ENCODE measurements at places on chromosomes 7 and 10.

DNA sequence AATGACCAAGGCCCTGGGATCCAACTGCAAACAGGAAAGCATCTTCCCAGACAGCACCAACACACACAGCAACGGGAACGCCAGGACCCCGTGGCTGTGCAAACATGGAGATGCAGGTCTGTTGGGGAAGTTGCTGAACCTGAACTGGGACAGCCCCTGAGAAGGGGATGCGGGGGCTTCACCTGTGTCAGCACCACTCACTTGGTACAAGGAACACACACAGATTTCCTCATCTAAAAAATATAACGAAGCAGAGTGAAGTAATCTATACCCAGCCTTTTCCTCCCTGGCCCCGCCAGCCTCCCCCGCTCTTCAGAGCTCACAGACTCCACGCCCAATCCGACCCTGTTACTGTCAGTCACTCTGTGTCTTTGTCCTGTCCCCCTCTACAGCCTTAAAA lies 93.0 kb downstream of the PTPRN2 start:
- no peak for DNase-seq

GRCh38 chr10:67884313-67884841 lies at the start of gene SIRT1:
Gene SIRT1, plus strand, starts transcription at chr10:67884656. Its CDS starts 66 bp downstream, at chr10:67884722.
- peak; percentile 92 for DNase-seq

- no peak for DNase-seq
These were observed 303.7 kb downstream of the PRPF18 start for GRCh38 chr10:13890233-13891127.

- peak; percentile 83 for DNase-seq
These were observed 122.3 kb downstream of the SVIL start for GRCh38 chr10:29512425-29512974.

DNA sequence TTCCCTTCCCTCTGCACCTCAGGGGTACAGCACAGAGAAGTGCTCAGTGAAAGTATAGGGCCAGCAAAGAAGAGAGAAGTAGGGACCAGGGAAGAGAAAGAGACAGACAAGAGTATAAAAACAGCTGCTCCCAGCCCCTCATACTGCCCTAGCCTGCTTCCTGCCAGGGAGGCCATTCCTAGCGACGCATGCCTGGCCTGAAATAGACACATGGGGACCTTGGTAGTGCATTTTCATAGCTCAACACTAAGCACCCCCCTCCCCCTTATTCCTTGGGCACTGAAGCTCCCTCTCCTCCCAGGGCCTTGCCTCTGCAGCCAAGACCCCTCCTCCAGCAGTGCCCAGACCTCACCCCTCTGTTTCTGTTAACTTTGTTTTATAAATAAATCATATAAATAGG lies 64.7 kb downstream of the ZMIZ1 start:
- no peak for DNase-seq

DNA sequence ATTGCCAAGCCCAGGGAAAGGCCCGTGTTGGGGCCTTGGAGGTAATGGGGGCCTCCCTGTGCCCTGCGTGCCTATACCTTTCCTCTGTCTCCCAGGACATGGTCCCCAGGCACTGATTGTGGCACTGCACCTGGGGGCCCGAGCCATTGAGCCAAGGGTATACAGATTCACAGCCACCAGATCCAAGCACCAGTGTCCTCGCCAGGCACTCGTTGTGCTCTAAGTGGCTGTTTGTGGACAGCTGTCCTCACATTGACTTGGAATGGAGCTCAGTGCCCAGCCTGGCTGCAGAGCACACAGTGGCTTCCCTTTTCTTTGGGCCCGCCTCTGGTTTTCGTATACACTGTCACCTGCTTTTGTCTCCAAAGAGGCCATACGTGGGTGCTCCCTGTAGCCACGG lies 72.0 kb upstream of the BTBD16 start:
- DNase-seq = no peak

- no peak for DNase-seq
These were observed 2.4 kb downstream of the RASGEF1A start for GRCh38 chr10:43264344-43264964.

- DNase-seq = peak; percentile 87
These were observed 228.8 kb downstream of the BMPER start for GRCh38 chr7:34133983-34134782.

GRCh38 chr10:3654980-3655379 lies 130.0 kb downstream of the KLF6 start:
- no peak for DNase-seq

GRCh38 chr7:153404124-153404523 lies 644.6 kb downstream of the ACTR3B start:
- DNase-seq = no peak

DNA sequence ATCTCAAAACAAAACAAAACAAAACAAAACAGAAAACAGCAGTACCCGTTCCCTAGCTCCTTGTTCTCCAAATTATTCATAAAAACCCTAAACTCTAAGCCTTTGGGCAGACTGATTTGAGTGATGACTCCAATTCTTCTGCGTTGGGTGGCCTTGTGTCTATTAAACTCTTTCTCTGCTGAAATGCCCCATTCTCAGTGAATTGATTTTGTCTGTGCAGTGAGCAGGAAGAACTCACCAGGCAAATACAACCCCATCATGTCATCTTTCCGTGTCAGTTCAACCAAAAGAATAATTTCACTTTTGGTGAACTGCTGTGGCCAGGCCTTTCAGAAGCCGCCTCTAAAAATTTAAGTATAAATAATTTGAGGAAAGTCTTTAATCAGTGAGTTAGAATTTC lies 18.5 kb upstream of the TSPAN13 start:
- DNase-seq = no peak

DNA sequence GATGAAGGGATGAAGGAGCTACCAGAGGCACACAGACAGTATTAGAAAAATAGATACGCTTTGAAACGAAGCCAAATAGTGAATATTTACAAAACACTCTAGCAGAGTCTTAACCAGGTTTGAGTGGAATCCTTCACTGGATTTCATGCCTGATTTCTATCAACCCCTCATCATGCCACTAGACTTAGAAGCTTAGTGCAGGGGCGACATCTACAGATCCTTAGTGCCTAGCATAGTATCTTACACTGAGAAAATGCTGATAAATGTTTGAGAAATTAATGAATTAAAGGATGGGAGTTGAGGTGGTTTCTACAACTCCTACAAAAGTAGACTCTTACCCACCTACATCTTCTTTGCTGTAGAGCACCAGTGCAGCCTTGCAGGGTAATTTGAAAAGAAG lies 54.7 kb upstream of the CCNJ start:
- peak; percentile 4 for DNase-seq

GRCh38 chr7:41640487-41640886 lies 62.4 kb downstream of the INHBA start:
- peak; percentile 24 for DNase-seq

GRCh38 chr10:82319562-82319961 lies 444.6 kb downstream of the NRG3 start:
- DNase-seq = no peak

- no peak for DNase-seq
These were observed 3.4 kb downstream of the MMRN2 start for GRCh38 chr10:86953747-86954680.

- no peak for DNase-seq
These were observed 159.5 kb upstream of the POT1 start for GRCh38 chr7:125089171-125089570.

- DNase-seq = no peak
These were observed 80.9 kb upstream of the DYNC1I1 start for GRCh38 chr7:95691464-95691863.

GRCh38 chr10:106608066-106608465 lies 556.4 kb downstream of the SORCS1 start:
- no peak for DNase-seq

- DNase-seq = peak; percentile 43
These were observed 99.0 kb upstream of the GPR22 start for GRCh38 chr7:107370816-107371215.
